Endodermal cell (in vitro differentiated cells): ENCODE measurements at places on chromosomes 4 and X. TPM values are rescaled to one million over a fixed set of nuclear protein-coding genes. Genes with fewer than 3 reads are reported as not detected.

DNA sequence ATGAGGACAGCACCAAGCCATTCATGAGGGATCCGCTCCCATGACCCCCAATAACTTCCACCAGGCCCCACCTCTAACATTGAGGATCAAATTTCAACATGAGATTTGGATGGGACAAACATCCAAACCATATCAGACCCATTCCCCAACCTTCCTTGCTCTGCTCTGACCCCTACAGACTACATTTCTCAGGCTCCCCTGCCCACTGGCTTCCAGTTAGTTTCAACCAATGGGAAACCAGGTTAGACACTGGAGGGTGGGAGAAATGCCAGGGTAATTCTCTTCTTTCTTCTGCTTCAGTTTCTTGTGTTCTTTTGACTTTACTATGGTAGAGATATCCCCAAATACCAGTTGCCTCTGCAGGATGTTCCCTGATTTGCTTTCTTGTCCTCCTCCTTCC, 125.7 kb downstream of the CLCN4 start:
- peak; percentile 43 for DNase-seq

GRCh38 chrX:16320765-16321355, 153.6 kb downstream of the MAGEB17 start:
- DNase-seq, result no peak

GRCh38 chr4:110586131-110586850, 36.6 kb downstream of the PITX2 start:
- no peak for DNase-seq

- DNase-seq, result no peak
These were observed 144.5 kb downstream of the NPNT start for GRCh38 chr4:106039796-106040195.

- DNase-seq, result no peak
These were observed 21.6 kb downstream of the CLNK start for GRCh38 chr4:10662937-10663336.

DNA sequence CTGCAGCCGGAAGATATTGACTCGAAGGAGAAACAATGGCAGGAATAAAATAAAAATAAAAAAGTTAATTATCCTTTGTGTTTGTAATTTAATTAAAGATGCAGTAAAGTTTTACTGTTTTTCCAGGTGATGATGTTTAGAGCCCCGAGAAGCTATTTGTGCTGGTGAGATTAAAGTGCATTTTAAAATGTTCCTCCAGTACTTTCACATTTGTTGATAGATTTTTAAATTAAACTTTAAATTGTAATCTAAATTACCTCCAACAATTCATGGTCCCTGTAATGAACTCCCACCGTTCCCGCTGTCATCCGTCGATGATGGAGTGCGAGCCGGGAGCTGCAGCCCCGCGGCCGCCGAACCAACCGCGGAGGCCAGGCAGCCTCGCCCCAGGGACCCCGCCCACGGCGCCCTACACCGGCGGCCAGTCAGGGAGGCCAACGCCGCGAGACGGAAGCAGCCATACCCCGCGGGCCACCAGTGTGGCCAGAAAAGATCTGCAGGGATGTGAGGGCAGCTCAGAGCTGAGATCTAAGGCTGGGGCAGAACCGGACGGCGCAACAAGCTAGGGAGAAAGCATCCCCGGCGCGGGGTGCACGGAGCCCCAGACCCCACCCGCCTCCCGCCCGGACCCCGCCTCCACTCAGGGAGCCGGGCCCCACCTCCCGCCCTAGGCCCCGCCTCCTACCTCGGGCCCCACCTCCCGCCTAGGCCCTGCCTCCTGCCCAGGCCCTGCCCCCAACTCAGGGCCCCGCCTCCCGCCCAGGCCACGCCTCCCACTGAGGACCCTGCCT, 104.0 kb downstream of the FAM53A start:
- DNase-seq, result peak; percentile 100

DNA sequence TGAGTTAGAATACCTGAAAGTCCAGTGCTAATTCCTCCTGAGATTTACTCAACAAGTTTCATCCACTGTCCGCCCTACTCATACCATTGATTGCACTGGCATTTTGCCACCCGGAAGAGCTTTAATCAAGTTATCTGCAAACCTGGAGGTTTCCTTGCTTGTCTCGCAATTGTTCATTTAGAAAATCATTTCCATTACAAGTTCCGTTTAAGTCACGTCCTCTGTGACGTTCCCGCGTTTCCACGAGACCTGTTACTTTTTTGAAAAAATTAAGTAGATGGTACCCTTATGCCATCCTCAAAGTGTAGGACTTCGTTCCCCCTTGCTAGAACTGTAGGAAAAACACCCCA, 761 bp upstream of the FRYL start:
- DNase-seq, result peak; percentile 50

DNA sequence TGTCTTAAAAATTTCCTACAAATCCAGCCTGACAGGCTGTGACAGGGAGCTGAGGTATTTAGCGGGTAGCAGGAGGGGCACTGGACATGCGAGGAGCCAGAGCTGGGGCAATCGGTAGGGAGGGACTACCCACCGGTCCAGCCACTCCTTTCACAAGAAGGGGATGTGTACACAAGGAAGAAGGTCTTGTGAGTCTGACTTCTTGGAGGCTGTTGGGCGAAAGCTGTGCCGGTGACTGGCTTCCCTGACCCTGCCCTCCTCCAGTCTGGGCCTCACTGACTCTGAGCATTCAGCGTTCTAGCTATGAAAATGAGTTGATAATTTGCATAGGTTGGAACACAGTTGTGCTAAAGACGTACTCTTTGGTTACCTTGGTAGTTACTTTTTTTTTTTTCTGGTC, 12.7 kb upstream of the CXCL8 start:
- DNase-seq, result no peak

GRCh38 chrX:28188526-28188925, 207.3 kb upstream of the DCAF8L1 start:
- no peak for DNase-seq

DNA sequence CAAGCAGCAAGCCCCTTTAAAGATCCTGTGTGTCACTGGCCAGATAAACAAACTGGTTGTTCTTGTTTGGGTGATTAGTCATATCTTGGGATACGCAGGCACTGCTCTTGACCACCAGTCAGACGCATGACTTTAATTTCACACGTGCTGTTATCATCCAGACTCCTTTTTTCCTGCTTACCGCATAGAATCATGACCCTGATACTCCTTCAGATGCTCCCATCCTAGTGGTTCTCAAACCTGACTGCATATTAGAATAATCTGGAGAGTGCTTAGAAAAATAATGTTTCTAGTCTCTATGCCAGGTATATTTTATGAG, 78.8 kb downstream of the CLDN22 start:
- no peak for DNase-seq

DNA sequence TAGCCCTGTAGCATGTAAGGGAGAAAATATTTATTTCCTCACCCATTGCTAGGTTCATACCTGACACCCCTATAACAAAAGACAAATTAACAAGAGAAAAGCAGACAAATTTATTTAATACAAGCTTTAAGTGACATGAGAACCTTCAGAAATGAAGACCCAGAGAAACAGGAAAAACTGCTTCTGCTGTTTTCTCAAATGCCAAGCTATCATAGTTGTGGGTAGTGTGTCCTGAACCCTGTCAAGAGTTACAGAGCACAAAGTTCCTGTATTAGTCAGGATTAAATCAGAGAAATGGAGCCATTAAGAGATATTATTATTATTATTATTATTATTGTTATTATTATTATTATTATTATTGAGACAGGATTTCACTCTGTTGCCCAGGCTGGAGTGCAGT, 17.5 kb downstream of the CCDC160 start:
- no peak for DNase-seq

GRCh38 chrX:39764441-39764914, 333.3 kb downstream of the BCOR start:
- peak; percentile 69 for DNase-seq

- DNase-seq, result no peak
These were observed 233.5 kb downstream of the ARHGAP24 start for GRCh38 chr4:85708468-85708867.

- DNase-seq, result no peak
These were observed 934 bp upstream of the SEC31A start for GRCh38 chr4:82891707-82892466.

DNA sequence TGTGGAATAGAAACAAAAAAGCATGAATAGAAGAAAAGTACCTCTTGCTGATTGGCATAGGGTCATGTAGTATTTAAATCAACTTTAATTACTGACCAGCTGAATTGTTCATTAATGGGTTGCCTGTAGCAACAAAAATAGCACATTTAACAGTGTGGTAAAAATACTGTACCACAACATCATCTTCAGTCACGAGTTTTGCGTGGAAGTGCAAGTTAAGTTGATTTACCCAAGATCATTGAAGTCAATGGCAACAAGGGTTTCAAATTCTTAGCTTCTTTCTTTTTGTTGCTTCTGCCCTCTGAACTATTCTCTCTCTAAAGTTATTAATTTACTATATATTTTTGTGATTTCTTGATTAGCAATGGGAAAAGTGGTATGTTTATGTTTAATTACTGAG, 526.6 kb downstream of the C4orf33 start:
- DNase-seq, result no peak

- no peak for DNase-seq
These were observed 31.3 kb upstream of the TFDP3 start for GRCh38 chrX:133249266-133250058.

GRCh38 chr4:37661772-37662171, 24.4 kb downstream of the RELL1 start:
- no peak for DNase-seq

GRCh38 chrX:153934762-153935325, at the start of gene NAA10:
TSS of gene NAA10 (minus strand) at chrX:153935037. CDS start at chrX:153934904, 133 bp downstream.
- DNase-seq, result peak; percentile 83

- no peak for DNase-seq
These were observed 378 bp upstream of the RPS6KA6 start for GRCh38 chrX:84188320-84188834.

DNA sequence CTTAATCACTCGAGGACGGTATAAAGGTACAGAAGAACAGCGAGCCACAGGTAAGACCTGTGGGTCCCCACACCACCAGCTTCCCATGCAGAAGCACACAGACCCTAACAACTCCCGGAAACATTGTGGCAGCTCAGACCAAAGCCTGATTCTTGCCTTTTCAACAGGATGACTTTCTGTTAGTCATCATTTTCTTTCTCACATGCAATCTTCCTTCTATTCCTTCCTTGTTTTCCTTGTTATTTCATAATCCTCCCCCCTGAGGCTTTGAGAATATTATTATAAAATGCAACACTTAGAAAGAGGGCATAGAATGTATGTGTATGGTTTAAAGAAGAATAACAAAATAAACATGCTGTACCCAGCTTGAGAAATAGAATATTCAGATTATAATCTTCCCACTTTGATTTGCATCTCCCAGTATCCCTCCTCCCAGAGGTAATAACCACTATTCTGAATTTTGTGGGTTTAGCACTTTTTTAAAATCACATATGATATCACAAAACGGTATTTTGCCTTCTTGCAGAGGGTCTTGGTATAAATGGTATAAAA, 100.9 kb downstream of the FHDC1 start:
- no peak for DNase-seq

DNA sequence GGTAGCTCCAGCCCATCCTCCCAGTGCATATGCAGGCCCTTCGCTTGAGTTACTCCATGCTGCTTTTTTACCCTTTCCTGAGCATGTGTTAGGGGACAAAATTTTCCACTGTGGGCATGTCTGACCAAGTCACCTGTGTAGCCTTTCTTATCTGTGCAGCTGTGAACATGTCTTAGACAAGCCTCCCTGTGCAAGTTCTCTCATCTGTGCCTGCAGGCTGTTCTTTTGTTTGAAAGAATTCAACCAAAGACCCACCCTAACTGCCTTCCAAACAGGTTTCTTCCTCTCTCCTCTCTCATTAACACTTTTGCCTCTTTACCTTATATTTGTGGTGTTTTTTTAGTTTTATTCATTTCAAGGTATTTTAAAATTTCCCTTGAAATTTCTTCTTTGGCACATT, 53.2 kb upstream of the SPIN4 start:
- no peak for DNase-seq

DNA sequence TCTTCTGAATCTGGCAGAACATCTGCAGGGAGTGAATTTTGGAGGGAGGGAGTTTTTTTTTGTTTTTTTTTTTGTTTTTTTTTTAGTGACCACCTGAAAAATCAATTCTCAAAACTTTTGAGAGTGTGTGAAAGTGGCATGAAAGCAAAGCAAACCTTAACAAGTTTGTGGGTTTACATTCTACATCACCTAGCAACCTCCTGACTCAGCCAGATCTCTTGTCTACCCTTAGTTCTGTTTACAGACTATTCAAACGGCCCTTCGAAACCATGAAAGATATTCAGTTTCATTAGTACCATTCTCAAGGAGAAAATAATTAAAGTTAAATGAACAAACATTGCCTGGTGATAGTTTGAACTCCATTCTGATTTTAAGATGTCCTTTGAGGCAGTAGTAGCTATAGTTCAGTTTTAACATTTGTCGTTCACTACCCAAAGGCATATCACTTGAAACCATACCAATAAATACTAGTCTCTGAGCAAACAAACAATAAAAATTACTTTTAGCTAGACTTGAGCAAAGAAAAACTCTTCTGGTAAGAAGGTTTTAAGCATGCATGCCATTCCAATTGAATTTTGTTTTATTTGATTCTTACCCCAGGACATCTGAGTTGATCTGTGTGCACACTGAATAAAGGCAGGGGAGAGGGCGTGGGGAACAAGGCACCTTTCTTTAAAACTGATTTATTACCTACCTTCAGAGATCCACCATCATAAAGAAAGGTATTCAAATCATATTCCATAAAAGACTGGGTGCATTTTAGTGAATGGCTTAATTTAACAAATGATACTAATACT, 137.7 kb downstream of the ARX start:
- DNase-seq, result no peak

- DNase-seq, result no peak
These were observed 43.1 kb upstream of the WDR1 start for GRCh38 chr4:10159671-10160070.

- no peak for DNase-seq
These were observed 3.6 kb upstream of the ELOVL6 start for GRCh38 chr4:110202024-110202423.

DNA sequence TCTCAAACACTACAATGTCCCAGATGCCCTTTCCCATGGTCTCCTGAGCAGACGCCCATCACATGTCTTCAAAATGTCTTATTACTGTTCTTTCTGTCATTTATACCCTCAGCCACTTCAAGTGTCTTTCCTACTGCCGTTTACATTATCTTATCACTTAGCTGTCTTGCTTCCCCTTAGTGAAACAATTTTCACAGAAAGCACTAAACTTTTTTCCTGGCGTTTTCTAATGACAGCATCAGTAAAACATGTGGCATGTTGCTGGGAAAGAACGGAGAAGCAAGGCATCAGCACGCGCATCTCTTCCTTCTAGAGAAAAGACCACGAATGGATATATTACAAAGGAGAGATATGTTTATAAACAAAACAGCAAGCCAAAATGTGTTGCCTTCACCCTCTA, 189.7 kb upstream of the SLIT2 start:
- no peak for DNase-seq

Gene RIPPLY1
- not detected in 2 replicates for total RNA-seq

Gene STAP1
- not detected in 3 replicates for total RNA-seq

Gene SH3TC1
- 1.8 to 4.4 TPM (median 1.9 TPM) in 3 replicates for total RNA-seq

Gene EMCN
- total RNA-seq, result not detected in 2 replicates

Gene ABCG2
- 0.07 to 0.40 TPM (median 0.31 TPM) in 3 replicates for total RNA-seq
